IMR-90 (cell line): ENCODE measurements at places on chromosomes 12 and 14. TPM values are rescaled to one million over a fixed set of nuclear protein-coding genes. Genes with fewer than 3 reads are reported as not detected.

DNA sequence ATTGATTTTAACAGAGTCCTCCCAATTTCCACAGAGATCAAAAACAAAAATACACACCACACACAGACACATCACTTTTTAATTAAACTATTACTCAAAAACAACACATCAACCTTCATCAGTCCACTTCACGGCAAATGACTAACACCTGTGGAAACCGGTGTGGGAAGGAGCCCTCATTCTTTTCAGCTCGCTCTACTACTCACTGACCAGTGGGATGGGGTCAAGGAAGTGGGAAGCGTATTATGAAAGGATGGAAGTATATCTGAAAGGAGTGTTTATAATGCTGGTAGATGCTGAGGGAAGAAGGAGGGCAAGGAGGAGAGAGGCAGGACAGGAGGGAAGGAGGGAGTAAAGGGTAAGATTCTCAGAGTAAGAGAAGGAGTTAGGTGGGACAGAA, 156.5 kb downstream of the EPS8 start:
- no peak for DNase-seq

GRCh38 chr12:11764837-11765236, 115.4 kb downstream of the ETV6 start:
- no peak for DNase-seq

Gene RTL1
- not detected in 2 replicates for polyA plus RNA-seq

- no peak for DNase-seq
Observed at GRCh38 chr12:128018067-128018466, 248.9 kb upstream of the TMEM132C start.

DNA sequence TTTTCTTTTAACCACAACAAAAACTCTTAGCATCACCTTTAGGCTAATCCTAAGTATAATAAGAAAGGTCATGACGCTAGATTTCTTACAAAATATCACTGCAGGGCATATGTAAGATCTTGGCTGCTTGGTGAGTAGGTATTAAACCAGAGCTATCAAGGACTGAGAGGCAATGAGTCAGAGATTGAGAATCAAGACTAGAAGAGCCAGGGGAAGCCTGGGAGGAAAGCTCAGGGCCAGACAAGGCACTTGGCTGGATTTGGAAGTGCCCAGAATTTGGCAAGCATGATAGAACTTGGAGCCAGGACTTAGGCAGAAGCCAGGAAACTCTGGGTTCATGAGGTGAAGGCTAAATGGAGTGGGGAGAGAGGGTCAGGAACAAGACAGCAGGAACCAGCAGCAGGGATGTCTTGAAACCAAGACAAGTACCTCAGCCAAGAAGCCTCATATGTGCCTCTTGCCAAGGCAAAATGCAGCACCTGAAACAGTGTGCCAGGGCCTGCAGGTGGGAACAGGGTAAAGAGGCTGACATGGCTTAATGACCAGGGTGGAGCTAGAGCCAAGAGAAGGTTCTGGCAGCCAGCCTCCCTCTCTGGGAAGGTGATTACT, 49.9 kb downstream of the PTHLH start:
- DNase-seq: peak; percentile 66

- peak; percentile 59 for DNase-seq
Observed at GRCh38 chr14:76647697-76648298, 113.5 kb upstream of the VASH1 start.

Gene MGAT4C
- not detected in 2 replicates for polyA plus RNA-seq

GRCh38 chr14:74509587-74510222, 16.1 kb downstream of the ISCA2 start:
- no peak for DNase-seq

GRCh38 chr14:97581016-97581415, 783.8 kb downstream of the VRK1 start:
- DNase-seq: no peak

GRCh38 chr14:99189201-99189801, 82.7 kb downstream of the BCL11B start:
- DNase-seq: no peak

DNA sequence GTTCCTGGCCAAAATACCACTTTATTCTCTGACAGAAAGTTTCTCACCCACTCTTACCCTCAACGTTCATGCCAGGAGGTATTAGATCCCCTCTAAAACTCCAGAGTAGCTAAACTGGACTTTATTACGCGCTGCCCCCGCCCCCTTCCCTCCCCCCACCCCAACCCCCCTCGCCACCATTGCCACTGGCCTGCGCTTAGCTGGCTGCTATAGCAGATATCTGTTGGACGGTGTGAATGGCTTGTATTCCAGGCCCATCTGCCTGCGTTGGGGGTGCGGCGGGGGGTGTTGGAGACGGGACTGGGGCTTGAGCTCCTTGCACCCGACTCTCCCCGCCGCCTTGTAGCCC, 564 bp upstream of the THTPA start:
- DNase-seq: no peak
